HAP-1 (cell line): ENCODE measurements at places on chromosomes 2 and 18.

- DNase-seq, result no peak
Observed at GRCh38 chr18:44944461-44944860, 263.8 kb downstream of the SETBP1 start.

DNA sequence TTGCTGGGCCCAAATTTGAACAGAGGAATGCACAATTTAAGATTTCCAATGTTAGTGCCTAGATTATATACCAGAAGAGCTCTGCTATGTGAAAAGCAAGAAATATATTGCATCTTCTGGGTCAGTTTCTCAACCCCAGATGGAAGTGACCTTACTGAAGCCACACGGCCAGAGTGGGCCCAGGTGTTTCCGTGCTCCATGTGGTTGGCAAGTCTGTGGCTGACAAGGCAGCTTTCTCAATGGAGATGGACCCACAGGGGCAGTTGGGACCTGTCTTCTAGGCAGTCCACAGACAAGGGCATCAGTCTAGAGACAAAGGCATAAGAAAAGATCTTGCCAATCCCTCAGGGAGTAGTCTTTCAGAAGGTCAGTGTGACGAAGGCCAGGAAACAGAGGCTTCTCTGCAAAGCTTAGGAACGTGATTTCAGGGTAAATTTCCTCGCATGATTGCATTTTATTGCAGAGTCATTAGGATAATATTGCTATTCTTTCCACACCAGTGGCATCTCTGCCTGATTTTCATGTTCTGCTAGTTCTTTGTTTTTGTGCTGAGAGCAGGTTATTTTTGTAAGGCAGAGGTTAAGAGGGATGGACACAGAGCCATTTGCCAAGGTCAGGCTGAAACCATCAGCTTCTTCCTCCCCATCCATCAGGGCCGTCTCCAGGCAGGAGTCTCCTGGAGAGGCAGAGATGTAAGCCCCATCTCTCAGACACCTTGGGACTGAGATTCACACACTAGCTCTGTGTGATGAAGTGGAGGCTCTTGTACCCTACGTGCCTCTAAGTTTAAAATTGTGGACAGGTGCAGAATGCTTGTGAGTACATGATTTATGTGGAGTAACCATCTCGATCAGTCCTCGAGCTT lies 202.1 kb downstream of the ANKRD30B start:
- DNase-seq, result no peak

DNA sequence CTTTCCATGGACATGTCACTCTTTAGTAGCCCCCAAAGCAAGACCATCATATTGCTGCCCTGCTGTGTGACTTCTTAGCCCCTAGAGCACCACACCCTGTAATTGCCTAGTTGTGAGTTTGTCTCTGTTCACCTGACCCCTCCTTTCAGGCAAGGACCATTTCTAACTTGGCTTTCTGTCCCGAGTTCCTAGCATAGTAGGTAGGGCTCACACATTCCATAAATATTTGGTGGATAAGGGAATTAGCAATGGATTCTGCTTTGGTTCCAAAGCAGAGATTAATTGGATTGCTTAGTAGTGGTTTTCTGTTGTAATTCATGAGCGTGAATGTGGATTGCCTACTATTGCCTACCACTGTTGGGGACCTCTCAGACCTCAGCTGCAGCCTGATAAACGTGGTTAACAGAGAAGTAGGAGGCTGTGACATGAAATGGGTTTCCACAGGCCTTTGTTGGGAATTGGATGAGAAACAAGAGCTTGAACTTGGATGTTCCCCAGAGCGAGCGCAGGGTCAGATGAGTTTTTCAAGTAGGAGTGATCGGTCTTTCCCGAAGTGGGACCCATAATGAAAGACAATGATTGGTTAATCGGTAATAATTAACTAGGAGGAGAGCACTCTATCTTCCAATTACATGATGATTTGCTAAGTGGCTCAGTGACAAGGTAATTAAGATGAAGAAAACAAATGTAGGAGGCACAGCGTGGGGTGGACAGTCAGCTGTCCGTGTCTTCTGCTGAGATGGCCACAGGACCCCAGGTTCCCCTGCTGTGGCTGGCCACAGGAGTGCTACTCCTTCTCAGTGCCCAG lies 13.4 kb upstream of the UGT1A1 start:
- no peak for DNase-seq

GRCh38 chr18:61891894-61892293 lies 913 bp downstream of the RNF152 start:
- DNase-seq, result no peak

- DNase-seq, result no peak
Observed at GRCh38 chr2:138475277-138475776, 26.2 kb upstream of the SPOPL start.

- DNase-seq, result no peak
Observed at GRCh38 chr18:2699001-2699400, 43.5 kb downstream of the SMCHD1 start.

DNA sequence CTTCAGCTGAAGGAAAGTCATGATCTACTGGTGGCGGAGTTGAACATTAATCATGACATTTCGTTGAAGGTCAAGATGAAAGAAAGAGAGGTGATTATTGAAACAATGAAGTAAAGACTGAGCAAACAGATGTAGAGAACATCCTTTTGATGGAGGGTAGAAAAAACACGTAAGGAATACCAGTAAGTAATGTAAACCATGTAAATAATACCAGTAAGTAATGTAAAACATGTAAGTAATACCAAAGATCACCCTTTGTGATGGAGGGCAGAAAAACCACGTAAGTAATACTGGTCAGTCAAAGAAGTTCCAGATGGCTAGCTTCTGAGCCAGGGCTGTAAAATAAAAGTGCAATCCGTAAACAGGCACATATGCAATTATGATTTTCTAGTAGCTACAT lies 1387.7 kb downstream of the SUCLG1 start:
- DNase-seq, result no peak

- no peak for DNase-seq
Observed at GRCh38 chr2:224894356-224894755, 147.9 kb downstream of the DOCK10 start.

DNA sequence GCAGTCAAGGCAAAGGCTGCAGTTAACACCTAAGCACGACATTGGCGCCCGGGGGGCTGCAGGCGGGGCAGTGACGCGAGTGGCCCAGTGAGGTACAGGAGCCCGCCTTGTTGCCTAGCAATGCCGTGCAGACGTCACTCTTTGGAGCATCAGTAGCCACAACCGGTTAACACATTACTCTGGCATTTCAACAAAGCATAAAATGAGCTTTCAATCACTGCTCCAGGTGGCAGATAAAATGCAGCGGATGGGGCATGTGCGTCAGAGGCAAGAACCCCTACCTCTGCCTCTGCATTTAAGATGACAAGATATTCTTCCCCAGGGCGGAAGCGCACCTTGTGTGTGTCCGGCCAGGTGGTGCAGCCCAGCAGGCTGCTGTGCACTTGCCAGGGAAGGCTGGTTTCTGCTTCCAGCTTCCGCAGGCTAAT lies 139.4 kb downstream of the MTCL1 start:
- DNase-seq, result no peak

GRCh38 chr2:173290046-173290445 lies 64.6 kb upstream of the CDCA7 start:
- DNase-seq, result no peak

DNA sequence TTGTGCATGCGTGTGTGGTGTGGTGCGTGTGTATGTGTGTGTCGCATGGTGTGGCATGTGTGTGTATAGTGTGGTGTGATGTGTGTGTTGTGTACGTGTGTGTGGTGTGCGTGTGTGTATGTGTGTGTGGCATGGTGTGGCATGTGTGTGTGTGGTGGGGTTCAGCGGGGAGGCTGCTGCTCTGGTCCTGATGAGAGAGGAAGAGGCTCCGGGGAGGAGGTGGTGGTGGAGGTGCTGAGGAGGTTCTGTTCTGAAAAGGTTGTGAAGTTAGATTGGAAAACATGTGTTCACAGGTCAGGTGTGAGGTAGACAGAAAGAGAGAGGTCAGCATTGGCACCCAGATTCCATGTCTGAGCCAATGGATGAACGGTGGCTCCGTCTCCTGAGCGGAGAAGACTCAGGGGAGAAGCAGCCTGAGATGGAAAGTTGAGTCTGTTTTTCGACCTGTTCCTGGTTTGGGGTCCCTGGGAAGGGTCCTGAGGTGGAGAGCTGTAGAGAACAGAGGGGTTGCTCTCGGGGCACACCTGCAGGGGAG lies 67.2 kb upstream of the HDAC4 start:
- DNase-seq, result no peak
